ENCODE measurements at places on chromosomes 5 and 9.
A peak's percentile ranks its signal among the peaks of the same experiment; 100 is the strongest.

- DNase-seq = no peak
Observed at GRCh38 chr9:89077519-89077918, 86.3 kb downstream of the S1PR3 start.

DNA sequence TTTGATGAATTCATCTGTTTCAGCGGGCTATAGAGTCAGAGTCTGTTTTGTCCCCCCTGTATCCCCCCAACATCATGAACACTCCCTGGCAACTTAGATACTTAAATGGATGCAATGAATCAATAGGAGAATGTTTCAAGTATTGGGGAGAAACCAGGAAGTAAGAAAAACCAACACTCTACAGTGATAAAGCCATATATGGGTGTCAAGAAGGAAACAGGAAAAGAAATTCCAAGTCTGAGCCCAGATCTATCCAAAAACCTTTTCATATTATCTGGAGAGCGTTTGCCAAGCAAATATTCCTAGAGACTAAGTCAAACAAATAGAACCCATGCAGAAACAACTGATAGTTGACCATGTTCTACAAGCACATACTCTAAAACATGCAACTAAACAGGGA lies 2.3 kb upstream of the GNAQ start:
- DNase-seq = no peak

DNA sequence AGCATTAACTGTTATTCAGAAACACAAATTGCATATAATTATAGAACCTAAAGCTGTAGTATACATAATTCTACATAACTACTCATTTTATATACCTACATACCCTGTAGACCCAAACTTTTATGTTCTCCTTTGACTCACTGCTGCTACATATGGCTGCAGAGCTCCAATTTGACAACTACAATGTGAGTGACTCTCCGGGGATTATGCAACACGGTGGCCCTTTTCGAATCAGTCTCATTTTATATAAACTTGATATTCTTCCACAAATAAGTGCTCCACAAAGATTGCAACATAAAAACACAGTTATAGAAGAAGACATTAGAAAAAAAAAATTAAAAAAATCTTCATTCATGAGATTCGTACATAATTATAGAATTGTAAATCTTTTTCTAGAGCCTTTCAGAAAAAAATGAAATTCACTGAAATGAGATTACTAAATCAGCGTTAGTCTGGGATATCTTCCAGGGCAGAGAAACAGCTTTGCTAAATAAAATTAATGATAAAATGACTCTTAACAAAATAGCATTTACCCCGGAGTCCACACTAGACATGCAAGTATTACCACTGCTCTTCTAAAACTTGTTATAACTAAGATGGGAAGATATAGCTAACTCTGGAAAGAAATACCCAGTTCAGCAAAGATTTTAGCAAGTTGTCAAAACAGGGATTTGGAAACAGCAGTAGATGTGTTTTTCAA lies 52.6 kb downstream of the SRFBP1 start:
- no peak for DNase-seq

- no peak for DNase-seq
Observed at GRCh38 chr5:176797456-176798050, 12.8 kb upstream of the UNC5A start.

- no peak for DNase-seq
Observed at GRCh38 chr5:106822851-106823250, 847.9 kb downstream of the EFNA5 start.

GRCh38 chr9:68702493-68702892 lies 2.5 kb upstream of the PIP5K1B start:
- DNase-seq = no peak

- no peak for DNase-seq
Observed at GRCh38 chr9:4667681-4668080, 1.4 kb upstream of the SPATA6L start.

- DNase-seq = no peak
Observed at GRCh38 chr5:108238936-108239887, 142.7 kb downstream of the FBXL17 start.

DNA sequence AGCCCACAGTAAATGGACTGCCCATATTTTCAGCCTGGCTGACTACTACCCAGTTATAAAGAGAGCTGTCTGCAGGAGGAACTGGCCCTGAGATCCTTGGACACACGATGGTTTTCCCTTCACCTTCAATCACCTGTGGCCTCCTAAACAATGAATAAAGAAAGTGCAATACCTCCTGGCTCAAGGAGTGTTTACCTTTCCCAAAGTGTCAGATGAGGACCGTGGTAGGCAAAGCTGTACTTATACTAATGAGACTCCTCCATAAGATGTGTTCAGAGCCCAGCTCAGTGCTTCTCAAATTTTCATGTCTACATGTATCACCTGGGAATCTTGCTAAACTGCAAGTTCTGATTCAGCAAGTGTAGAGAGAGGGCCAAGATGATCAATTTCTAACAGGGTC lies 284.5 kb upstream of the VLDLR start:
- no peak for DNase-seq

- DNase-seq = no peak
Observed at GRCh38 chr5:53827211-53827651, 266.8 kb downstream of the NDUFS4 start.

GRCh38 chr5:173645890-173646574 lies 29.6 kb upstream of the BOD1 start:
- DNase-seq = no peak

DNA sequence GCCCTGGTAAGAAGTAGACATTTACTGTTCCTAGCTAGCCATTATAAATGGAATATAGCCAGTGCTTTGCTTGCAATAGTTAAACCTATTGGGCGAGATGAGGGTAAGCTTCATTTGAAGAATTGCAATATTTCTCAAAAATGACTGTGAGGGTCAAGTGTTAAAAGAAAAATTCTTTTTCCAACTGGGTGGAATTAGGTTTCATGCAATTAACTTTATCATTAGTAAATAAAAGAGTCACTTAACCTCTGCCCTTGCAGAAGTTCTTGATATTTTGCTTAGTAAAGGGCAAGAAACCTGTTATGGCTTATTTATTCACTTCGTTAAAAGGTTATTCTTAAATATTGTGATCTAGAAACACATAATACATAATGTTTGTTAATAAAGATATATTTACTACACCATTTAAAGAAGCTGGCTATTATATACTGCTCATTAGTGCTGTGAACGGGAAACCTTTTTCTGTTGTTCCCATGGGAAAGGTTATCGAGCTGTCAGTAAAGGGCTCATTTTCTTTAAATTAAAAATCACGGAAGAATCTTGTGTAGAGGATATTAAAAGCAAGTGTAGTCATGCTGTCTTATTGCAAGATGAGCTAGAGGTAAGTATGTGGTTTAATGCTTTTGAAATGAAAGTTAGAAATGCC lies 370.5 kb downstream of the CSNK1G3 start:
- no peak for DNase-seq

DNA sequence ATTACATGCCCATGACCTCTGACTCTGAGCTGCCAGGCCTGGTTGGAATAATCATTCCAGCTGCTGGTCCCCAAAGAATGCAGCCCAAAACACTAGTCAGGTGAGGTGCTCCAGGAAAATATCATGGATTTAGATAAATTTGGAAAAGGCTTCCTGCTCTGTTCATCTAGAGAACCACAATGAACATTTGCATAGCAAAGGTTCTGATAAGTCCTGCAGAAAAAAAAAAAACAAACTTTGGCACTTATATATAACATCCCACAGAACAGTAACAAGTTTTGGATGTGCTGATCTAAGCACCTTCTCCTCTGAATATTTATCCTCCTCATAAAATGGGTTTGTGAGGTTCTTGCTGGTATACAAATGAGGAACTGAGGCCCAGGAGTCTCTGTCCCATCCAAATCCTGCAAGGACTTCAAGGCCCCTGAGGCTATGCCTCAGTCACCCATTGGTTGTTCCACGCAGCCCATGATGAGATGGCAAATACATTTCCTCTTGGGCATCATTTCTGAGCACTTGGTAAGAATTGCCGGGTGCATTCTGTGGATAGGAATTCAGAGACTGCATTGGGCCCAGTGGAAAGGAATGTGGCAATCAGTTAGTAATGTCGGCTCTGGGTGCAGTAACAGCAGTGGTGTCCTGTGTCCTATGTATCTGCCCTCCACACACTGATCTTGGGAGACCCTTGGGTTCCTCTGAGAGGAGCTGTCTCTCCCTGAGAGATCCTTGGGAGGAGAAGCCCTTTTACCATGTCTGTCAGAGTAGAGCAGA lies 73.4 kb upstream of the ASS1 start:
- no peak for DNase-seq

GRCh38 chr9:133539991-133540697 lies 5.6 kb downstream of the ADAMTSL2 start:
- DNase-seq = no peak

GRCh38 chr9:29439961-29440360 lies 1866.7 kb upstream of the C9orf72 start:
- DNase-seq = no peak

GRCh38 chr9:94950579-94951323 lies 224.3 kb downstream of the AOPEP start:
- no peak for DNase-seq

- peak; percentile 37 for DNase-seq
Observed at GRCh38 chr9:93290495-93291434, 106.8 kb downstream of the WNK2 start.

GRCh38 chr5:148201151-148201550 lies 1.7 kb upstream of the SPINK6 start:
- DNase-seq = no peak

DNA sequence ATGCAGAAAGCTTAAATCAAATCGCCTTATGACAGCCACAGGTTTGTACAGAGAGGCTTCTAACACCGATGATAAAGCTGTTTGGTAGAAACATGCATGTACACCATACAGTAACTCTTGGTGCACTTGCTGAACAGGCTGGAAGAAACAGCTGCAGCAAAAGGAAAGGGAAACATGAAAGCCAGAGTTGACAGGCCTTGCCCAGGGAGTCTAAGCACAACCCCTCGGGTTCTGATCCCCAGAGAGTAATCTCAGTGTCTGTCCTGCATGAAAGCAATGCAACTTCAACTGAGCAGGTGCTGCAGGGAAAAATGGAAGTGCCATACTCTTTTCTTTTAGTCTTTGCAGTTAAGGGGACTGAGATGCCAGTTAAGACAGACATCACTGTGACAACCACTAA lies 419.9 kb downstream of the BNC2 start:
- DNase-seq = no peak

- no peak for DNase-seq
Observed at GRCh38 chr9:101736717-101737116, 1.7 kb downstream of the GRIN3A start.

DNA sequence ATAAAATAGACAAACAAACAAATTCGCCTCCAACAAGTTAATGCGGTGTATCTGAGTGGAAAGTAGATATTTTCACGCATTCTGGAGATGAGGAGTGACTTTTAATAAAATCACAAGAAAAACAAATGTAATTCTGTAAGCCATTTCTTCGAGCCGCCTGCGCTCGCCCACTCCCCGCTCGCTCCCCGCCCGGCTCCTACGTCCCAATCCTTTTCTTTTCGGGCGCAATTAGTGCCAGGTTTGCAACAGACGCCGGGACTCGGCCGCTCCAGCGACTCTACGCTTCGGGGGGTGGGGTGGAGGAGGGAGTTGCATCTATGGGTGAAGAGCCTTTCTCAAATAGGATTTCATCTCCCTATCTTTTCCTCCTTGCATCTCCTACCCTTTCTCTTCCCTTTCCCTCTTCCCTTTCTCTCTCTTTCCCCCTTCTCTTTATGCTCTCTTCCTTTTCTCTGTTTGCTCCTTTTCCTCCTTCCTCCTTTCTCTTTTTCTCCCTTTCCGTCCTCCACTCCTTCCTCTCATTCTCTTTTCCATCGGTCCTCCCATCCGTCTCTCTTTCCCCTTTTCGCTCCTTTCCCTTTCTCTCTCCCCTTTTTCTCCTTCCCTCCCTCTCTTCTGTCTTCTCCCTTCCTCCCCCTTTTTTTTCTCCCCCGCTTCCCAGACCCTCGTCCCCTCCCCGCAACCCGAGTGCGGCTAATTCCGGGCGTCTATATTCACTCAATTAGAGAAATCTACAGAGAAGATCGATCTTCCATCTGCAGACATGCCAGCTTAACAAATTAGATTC lies 6.1 kb upstream of the OTP start:
- DNase-seq = no peak

DNA sequence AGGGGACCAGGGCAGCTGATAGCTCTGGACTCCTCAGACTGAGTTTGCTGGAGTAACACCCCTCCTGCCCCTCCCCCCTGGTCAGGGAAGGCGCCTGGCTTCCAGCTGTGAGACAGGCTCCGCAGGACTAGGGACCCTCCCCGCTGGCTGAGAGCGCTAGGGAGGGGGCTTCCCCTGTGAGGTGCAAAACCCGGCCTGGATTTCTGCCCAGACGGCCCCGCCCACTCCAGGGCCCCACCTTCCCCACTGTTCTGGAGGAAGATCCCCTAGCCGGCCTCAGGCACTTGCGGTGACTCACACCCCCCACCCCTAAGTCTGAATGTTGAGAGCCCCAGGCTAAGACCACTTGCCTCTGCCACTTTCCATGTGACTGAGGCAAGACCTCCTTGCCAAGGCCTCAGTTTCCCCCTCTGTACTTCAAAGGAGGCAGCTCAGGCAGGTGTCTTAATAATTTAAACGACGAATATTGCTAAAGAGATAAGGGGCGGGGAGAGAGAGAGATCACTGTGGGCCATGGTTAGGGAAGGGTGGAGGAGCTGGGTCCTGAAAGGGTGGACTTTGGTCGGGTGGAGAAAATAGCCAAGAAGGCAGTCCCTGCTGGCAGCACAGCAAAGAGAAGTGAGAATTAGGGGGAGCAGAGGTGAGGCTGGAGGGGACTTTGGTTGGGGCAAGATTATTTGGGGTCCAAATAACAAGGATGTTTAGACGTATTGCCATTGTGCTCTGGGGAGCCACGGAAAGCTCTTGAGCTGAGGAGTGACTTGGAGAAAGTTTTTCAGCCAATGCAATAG lies 1.0 kb upstream of the DAB2IP start:
- no peak for DNase-seq

- DNase-seq = no peak
Observed at GRCh38 chr5:74122175-74122574, 496.2 kb downstream of the ARHGEF28 start.

DNA sequence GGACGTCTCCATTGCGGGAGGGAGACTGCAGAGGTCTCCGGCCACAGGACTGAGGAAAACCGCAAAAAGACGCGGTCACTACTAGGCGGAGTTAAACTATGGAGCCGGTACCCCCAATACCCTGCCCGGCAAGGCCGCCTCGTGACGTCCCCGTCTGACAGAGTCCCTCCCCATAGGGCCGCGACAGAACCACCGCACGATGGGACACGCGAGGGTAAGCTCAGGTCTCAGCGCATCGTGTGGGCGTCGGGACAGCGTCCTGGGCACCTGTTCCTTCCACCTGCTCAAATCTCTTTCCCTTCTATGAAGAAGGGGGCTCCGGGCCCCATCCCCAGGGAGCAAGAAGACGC lies 35.2 kb upstream of the GLDC start:
- DNase-seq = no peak
